ENCODE measurements at places on chromosomes 6 and 20.
A peak's percentile ranks its signal among the peaks of the same experiment; 100 is the strongest.

GRCh38 chr6:158439255-158439654 lies 120.6 kb upstream of the TMEM181 start:
- no peak for DNase-seq

DNA sequence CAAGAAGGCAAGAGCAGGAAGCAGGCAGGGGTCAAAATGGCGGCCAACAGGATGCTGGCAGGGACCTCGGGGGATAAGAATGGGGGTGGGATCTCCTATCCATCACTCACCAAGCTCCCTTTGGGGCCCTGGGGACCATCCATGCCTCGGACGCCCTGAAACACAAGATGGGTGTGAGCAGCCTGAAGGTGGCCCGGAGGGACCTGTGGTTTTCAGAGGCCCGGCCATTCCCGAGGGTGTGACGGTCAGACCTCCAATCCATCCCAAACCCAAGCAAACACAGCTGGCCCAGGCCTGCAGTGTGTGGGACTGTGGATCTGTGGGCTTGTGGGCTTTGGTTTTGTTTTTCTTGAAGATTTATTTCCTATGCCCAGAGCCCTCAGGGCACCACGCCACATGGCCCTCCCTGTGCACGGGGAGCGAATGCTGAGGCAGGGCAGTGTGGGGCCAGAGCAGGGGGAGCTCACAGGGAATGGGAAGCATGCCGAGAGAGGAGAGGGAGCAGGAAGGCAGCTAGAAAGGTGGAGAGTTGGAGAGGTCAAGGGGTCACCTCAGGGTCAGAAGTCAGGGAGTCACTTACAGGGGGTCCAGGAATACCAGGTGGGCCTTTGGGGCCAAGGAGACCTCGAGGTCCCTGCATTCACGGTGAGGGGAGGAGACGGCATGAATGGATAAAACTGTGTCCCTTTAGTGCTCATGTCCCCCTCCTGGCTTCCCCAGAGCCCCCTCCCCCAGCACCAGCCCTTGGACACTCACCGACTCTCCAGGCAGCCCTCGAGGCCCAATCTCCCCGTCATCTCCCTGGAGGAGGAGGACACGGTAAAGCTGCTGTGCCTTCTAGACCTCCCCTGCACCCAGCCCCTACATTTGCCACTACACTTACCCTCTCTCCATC lies 14.5 kb downstream of the COL11A2 start:
- DNase-seq: no peak

DNA sequence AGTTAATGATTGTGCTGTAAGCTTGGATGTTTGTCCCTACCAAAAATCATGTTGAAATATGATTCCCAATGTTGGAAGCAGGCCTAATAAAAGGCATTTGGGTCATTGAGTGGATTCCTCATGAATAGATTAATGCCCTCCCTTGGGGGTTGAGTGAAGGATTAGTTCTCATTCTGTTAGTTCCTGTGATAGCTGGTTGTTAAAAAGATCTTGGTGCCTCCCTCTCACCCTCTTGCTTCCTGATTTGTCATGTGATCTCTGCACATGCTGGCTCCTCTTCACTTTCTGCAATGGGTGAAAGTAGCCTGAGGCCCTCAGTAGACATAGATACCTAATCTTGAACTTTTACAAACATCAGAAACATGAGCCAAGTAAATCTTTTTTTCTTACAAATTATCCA lies 115.6 kb upstream of the HCRTR2 start:
- no peak for DNase-seq

- no peak for DNase-seq
Observed at GRCh38 chr6:43940071-43940392, 170.0 kb downstream of the VEGFA start.

DNA sequence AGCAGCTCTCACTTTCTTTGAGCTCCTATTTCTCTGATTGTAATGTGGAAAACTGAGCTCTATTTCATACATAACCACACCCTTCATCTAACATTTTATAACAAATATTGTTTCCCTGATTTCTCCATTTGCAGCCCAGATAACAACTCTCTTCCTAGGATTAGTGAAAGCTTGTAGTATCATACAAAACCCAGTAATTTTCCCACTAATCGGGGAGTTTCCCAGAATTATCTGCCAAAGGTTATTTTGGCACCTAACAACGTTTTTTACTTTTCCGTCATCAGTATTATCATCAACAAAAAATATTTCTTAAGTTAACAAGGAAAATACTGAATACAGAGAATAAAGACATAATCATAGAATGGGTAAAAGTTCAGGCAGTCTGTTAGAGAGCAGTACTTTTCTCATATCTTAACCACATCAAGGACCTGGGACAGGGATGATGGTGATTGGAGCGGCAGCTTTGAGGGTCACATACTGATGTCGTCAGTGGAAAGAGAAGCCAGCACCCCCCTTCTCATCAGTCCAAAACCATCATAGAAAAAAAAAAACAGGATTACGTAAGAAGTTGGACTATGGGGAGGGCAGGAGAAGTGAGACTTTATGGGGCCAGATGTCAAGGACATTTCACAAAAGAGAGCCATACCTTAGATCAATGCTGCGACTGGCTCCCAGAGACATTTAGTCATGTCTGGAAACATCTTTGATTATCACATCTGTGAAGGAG lies 166.1 kb upstream of the TNFAIP3 start:
- no peak for DNase-seq

- DNase-seq: peak; percentile 76
Observed at GRCh38 chr6:89412071-89413005, at the start of gene RRAGD. Gene RRAGD (minus strand): TSS chr6:89412273. CDS start chr6:89411993, 280 bp downstream.
